ENCODE measurements at places on chromosomes 4 and X. TPM values are rescaled to one million over a fixed set of nuclear protein-coding genes. Genes with fewer than 3 reads are reported as not detected.

Gene GRIPAP1
- 37.5 TPM for total RNA-seq

Gene NOP14
- total RNA-seq, result 21.9 TPM

Gene RTL3
- total RNA-seq, result not detected

Gene PACRGL
- total RNA-seq, result 13.5 TPM

Gene GAGE12E
- total RNA-seq, result not detected

Gene RHOXF2B
- not detected for total RNA-seq

Gene IL3RA
- 47.1 TPM for total RNA-seq

Gene GASK1B
- total RNA-seq, result 35.8 TPM

Gene OGT
- total RNA-seq, result 233 TPM

Gene NHS
- total RNA-seq, result 2.2 TPM

Gene F8
- total RNA-seq, result 47.1 TPM

Gene CFI
- total RNA-seq, result 122 TPM

DNA sequence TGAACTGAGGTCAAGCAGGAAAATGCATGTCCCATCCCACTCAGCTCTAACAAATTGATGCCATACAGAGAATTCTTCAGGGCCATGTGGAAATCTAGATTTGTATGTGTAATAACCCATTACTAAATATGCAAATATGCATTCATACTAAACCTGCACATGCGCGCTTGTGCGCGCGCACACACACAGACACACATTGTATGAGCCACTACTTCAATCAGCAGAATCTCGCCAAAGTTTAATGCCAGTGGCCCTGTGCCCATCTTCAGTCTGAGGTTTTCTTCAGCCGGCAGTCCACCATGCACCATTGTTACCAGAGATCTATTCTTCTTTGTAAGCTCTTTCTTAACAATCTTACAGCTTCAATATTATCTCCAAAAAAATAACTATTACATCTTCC lies 276.4 kb downstream of the PDGFC start:
- DNase-seq, result no peak

- DNase-seq, result no peak
These were observed 43.7 kb downstream of the TSPAN5 start for GRCh38 chr4:98614662-98615061.

DNA sequence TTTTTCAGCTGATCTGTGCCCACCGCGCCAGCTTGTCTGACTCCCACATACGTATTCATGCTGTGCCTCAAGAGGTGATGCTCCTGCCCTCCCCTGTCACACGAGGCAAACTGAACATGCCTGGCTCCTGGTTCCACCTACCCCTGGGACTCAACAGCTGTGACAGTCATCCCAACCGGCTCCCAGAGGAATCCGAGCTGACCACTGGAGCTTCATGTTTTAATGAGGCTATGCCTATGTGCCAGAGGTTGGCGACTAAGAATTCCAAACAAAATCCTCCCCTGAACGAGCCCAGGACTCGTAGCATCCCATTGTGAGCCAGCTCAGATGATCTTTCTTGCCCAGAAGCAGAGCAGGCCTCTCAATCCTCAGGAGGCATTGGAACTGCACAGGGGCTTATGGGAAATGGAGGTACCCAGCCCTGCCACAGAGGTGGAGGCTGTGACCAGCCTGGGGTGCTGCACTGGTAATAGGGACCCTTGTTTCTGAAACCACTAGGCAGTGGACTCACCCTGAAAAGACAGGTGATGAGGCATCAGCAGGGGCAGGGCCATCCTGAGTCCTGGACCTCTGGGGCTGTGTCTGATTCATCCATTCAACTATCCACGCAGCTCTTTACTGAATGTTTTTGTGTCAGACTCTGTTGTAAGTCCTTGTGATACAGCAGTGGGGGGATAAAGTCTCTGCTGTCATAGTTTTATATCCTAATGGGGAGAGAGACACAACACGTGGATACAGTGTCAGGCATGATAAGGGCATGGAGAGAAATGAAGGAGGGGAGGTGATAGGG lies 325.0 kb downstream of the EVC2 start:
- DNase-seq, result no peak

- no peak for DNase-seq
These were observed 37.7 kb downstream of the ERVMER34-1 start for GRCh38 chr4:52713456-52713937.

DNA sequence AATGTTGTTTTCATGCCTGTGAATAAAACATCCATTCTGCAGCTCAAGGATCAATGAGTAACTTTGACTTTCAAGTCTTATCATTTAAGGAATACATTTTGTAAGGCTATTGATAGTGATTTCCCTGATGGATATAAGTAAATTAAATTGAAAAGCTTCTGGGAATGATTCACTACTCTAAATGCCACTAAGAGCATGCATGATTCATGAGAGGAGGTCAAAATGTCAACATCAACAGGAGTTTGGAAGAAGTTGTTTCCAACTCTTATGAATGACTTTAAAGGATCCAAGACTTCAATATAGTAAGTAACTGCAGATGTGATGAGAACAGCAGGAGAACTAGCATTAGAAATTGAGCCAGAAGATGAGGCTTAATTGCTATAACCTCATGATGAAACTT lies 1487.3 kb downstream of the PCDH7 start:
- no peak for DNase-seq

- DNase-seq, result no peak
These were observed 108.6 kb downstream of the ARHGAP6 start for GRCh38 chrX:11557120-11557519.

DNA sequence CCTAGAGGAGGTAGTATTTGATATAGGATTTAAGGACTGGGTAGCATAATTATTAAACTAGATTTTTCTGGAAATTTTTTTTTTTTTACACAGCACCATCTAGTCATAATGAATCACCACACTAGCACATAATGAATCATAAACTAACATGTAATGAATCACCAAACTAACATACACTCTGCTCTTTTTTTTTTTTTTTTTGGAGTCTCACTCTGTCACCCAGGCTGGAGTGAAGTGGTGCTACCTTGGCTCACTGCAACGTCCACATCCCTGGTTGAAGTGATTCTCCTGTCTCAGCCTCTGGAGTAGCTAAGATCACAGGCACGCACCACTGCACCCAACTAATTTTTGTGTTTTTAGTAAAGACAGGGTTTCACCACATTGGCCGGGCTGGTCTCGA lies 92.5 kb downstream of the FAM13A start:
- DNase-seq, result no peak

- DNase-seq, result no peak
These were observed 79.0 kb downstream of the CPE start for GRCh38 chr4:165457793-165458192.

DNA sequence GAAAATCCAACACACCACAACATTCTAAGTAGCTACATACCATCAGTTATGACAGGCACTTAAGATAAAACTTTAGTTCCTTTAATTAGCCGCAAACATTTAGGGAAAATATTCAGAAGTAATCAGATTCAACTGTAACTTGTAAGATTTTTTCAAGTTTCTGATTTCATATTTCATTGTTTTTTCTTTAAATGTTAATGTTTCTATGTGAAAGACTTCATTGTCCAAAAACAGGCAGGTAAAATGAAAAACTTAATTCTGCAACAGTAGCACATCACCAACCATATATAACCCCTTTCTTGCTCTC lies 11.6 kb upstream of the ODAM start:
- no peak for DNase-seq

DNA sequence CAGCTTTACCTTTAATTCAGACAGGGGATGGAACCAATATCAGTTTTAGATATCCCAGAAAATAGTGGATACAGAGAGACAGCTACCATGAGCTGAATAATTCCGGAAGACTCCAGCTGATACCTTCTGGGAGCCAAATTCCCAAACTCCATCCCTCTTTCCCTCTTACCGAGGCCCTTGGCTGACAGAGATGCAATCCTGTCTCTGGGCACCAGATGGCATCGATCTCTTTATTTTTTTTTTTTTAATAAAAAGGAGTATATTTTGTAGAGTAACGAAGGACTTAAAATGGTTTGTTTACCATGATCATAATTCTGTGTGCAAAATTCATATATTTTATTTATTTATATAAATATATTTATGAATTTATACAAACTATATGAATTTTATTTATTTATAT lies 31.0 kb downstream of the RAB40A start:
- DNase-seq, result no peak

GRCh38 chr4:123976819-123977218 lies 580.2 kb downstream of the SPRY1 start:
- DNase-seq, result no peak

DNA sequence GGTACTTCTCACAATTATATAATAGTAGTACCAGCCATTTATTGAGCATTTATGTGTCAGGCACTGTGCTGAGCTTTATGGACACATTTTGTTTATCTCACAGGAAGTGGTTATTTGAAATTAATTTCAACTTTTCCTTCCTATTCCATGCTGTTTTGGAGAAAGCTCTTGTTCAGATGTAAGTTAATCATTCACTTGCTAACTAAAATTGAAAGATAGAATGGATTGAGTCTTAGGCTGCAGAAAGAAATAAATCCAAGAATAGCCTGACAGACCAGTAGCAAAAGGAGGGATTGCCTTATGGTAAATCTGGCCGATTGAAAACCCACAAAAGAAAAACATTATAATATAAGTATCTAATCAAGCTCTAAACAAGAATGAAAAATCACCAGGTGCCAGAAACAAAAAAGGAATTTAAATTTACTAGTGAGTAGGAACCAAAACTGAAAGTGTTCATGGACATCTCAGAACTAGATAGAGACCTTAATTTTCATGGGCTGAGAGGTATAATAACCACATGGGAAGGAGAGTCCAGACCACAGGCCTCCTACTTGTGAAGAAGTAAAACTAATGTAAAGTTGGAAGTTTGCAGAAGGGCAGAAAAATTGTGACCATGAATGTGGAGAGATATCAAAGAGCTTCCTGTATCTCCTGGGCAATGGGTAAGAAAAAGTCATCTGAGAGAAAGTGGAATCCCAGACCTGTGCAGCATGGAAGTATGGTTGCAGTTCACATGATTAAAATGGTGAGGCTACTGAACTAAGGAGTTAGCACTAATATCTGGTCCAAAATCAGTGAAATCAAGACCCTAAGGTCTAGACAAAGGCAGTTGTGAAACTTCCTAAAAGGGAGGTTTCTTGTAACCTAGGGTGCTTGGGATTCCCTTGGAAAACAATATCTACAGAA lies 38.0 kb downstream of the RADX start:
- DNase-seq, result no peak
